Muscle of leg (tissue), 16 donors: ENCODE measurements at places on chromosomes 13 and 19. TPM values are rescaled to one million over a fixed set of nuclear protein-coding genes. Genes with fewer than 3 reads are reported as not detected.

DNA sequence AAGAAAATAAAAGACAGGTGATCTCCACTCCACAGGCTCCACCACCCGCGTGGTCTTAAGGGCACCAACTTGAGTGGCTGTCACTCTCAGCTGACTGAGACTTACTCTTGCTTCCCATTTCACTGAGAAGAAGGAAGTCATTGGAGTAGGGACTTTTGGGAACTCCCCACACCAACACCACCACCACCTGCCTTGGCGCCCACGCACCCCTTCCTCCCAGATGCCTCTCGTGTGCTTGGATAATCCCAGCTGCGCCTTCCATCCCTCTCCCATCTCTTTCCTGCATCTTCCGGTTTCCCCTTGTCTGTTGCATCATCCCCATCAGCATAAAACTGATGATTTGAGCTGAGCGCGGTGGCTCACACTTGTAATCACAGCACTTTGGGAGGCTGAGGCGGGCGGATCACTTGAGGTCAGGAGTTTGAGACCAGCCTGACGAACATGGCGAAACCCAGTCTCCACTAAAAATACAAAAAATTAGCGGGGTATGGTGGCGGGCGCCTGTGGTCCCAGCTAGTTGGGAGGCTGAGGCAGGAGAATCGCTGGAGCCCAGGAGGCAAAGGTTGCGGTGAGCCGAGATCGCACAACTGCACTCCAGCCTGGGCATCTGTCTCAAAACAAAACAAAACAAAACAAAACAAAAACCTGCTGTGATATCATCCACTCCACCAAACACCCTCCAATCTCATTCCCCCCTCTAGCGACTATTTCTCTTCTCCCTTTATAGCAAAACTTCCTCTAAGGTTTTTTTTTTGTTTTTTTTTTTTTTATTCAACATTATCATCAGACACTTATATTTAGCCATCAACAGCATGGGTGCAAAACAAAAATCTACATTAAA, 25.5 kb downstream of the AP2S1 start:
- no peaks in the 10 kb centered on the region for H3K27me3 ChIP-seq
- H3K4me3 ChIP-seq = no peak overlapping the region
- peak; percentile 41 for DNase-seq
- peaks cover 22% of the 10 kb centered on the region for H3K4me1 ChIP-seq
- no peaks in the 10 kb centered on the region for H3K36me3 ChIP-seq
- H3K27ac ChIP-seq = no peak overlapping the region

DNA sequence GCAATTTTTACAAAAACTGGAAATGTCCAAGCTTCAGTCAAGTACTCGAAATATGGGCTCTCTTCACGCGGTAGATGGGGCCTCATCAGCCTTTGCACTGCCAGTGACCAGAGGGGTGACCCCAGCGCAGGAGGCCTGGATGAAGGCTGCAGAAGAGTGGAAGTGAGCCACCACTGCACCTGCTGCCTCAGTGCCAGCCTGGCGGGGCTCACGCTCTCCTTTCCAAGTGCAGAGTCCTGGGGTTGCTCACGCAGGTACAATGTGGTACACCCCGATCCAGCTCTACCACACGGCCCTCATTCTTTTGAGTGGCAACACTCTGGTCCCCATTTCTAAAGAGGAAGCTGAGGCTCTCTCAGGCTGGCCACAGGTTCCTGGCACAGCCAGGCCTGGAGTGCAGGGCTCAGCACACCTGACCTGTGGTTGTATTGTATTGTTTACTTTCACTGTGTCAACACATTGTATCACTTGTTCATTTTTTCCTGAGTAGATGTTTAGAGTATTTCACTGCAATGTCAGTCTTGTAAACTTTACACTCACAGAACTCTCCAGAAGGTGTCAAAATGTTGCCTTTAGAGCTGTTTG, 97.3 kb upstream of the SOX1 start:
- H3K36me3 ChIP-seq = no peaks in the 10 kb centered on the region
- H3K4me3 ChIP-seq = no peak overlapping the region
- peaks cover 16% of the 10 kb centered on the region for H3K4me1 ChIP-seq
- H3K27me3 ChIP-seq = peaks cover 61% of the 10 kb centered on the region
- no peak overlapping the region for H3K27ac ChIP-seq

DNA sequence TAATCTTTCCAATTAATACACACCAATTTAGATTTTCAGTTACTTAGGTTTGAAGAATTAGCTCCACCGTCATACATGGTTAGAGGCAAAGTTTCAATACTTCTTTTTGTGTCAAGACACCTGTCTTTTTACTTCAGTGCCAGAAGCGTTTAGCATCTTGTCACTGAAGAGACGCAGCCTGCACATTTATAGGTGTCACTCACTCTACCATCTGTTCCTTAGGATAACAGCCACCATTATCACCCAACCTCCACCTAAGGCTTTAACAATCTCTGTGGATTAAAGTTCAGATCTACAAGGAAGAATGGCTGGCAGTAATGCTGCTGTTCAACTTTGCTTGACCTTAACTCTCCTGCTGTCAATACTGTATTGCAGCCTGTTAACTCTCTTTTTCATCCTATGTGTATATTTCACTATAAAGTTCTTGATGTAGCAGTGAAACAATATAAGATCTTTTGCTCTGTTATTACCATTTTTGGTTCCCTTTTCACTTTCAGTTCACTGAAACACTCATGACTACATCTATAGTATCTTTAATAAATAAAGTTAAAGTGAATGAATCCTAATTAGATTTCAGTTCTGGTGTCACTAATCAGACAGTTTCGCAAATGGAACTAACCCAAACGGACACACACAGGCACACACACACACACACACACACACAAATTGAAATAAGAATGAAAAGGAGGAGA, 435.6 kb downstream of the PCDH9 start:
- no peak overlapping the region for H3K27ac ChIP-seq
- H3K36me3 ChIP-seq = no peaks in the 10 kb centered on the region
- no peak overlapping the region for H3K4me3 ChIP-seq
- H3K27me3 ChIP-seq = no peaks in the 10 kb centered on the region
- H3K4me1 ChIP-seq = no peaks in the 10 kb centered on the region
- DNase-seq = no peak

DNA sequence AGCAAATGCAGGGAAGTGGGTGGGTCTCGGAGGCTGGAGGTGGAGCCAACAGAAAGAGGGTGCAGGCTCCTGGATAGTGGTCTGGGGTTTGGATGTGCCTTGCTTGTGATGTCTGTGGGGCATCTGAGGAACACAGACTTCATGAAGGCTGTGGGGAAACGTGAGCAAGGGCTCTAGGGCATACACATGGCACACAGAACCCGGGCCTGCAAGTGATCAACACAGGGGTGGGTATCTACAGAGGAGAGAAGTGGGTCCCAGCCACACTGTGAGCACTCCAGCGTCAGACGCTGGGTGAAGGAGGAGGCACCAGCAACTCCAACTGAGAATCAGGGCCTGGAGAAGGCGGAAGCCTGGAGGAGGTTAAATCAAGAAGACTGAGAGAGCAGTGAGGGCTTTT, 5.4 kb upstream of the UBE2M start:
- H3K4me1 ChIP-seq = peaks cover 29% of the 10 kb centered on the region
- DNase-seq = no peak
- H3K36me3 ChIP-seq = peaks cover 12% of the 10 kb centered on the region

- no peak for DNase-seq
These were observed 796.7 kb downstream of the UQCRFS1 start for GRCh38 chr19:28416245-28416644.

DNA sequence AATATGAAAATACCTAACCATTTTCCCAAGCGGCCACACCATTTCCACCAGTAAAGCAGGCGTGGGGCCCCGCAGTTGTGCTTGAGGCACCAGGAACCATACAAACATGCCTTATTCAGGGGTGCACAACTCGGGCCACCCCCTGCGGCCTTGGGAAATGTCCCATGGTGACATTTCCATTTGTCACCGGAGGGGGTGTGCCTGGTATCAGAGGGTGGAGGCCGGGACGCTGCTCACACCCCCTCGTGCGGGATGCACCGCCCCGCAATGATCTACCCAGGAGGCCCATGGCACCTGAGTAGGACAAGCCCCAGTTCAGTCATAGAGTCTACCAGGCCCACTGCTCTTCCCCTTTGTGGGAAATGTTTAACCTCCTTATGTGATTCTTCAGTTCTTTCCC, 218.8 kb downstream of the TEX29 start:
- H3K4me1 ChIP-seq = no peaks in the 10 kb centered on the region
- H3K36me3 ChIP-seq = no peaks in the 10 kb centered on the region
- no peak for DNase-seq
- peaks cover 70% of the 10 kb centered on the region for H3K27me3 ChIP-seq

GRCh38 chr19:33048806-33049676, 15.6 kb downstream of the RHPN2 start:
- H3K27me3 ChIP-seq = no peaks in the 10 kb centered on the region
- no peak for DNase-seq
- H3K4me3 ChIP-seq = no peak overlapping the region
- no peaks in the 10 kb centered on the region for H3K36me3 ChIP-seq
- no peaks in the 10 kb centered on the region for H3K4me1 ChIP-seq

- no peak overlapping the region for H3K27ac ChIP-seq
- DNase-seq = no peak
- H3K27me3 ChIP-seq = no peaks in the 10 kb centered on the region
- no peaks in the 10 kb centered on the region for H3K4me1 ChIP-seq
- H3K36me3 ChIP-seq = no peaks in the 10 kb centered on the region
These were observed 22.8 kb downstream of the ATP8A2 start for GRCh38 chr13:25394402-25395060.

DNA sequence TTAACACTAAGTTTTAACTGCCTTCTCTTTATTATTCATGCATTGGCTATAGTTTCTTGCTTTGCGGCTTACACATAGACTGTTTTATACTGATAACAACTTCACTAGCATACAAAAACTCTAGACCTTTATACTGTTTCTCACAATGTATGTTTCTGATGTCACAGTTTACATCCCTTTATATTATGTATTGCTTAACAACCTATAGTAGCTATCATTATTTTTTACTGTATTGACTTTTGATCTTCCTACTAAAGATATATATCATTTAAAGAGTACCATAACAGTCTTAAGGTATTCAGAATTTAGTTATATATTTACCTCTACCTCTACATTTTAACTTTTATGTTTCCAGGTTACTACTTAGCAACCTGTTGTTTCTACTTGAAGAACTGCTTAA, 543.3 kb upstream of the ARGLU1 start:
- no peak for DNase-seq
- H3K27me3 ChIP-seq = no peaks in the 10 kb centered on the region
- no peak overlapping the region for H3K4me3 ChIP-seq
- no peak overlapping the region for H3K27ac ChIP-seq
- H3K36me3 ChIP-seq = no peaks in the 10 kb centered on the region
- no peaks in the 10 kb centered on the region for H3K4me1 ChIP-seq

- no peaks in the 10 kb centered on the region for H3K27me3 ChIP-seq
- peaks cover 6% of the 10 kb centered on the region for H3K4me1 ChIP-seq
- peak overlapping the region; percentile 62 for H3K27ac ChIP-seq
- peaks cover 35% of the 10 kb centered on the region for H3K36me3 ChIP-seq
These were observed 44.7 kb upstream of the GPI start for GRCh38 chr19:34320277-34320676.

DNA sequence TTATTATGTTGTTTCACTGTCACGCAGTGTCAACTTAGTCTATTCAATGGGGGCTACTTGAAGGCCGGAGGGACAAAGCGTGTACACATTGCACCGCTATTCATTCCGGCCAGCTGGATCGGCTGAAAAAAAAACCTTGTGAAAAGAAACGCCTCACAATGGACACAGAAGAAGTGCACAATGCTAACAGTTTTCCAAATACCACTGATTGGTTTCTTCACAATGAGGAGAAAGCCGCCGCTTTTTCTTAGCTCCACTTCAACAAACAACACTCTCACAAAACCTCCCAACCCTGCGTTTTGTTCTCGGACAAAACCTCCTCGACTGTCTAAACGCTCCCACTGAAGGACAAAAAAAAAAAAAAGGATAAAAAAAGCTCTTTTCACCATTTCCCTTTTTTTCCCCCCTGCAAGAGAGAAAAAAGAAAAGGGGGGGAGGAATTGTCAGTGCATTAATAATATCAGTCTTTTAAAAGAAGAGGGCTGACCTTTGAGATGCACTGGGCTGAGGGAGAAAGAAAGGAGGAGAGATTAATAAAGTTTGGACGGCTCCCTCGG, 5.4 kb downstream of the SOX21 start:
- H3K4me3 ChIP-seq = no peak overlapping the region
- no peak overlapping the region for H3K27ac ChIP-seq
- H3K27me3 ChIP-seq = peaks cover 83% of the 10 kb centered on the region

DNA sequence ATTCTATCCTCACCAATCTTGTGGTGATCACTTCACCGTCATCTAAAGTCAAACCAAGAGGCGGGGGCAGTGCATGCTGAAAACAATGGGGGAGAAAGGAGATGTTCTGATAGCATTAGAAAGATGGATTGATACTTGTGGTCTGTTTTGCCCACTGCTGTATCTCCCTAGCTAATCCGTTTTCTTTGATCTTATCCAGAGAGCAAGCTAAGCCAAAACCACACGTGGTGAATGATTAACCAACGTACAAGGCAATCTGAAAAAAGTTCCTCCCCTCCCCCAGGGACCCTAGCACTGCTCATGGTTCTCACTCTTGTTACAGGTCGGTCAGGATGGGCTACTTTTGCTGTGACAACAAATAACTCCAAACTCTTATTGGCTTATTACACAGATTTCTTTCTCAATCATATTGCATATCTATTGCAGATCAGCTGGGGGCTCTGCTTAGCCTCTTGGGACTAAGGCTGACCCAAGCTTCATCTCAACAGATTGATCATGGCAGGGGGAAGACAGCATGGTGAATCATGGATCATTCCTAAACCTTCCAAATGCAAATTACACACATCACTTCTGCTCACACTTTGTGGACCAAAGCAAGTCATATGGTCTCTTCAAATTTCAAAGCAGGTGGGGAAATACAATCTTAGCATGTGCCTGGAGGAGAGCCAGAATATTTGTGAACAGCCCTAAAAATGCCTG, 11.9 kb upstream of the C13orf42 start:
- no peaks in the 10 kb centered on the region for H3K4me1 ChIP-seq
- H3K27me3 ChIP-seq = no peaks in the 10 kb centered on the region
- peak; percentile 28 for DNase-seq
- H3K27ac ChIP-seq = no peak overlapping the region

GRCh38 chr13:34696296-34696695, 245.8 kb upstream of the NBEA start:
- H3K36me3 ChIP-seq = no peaks in the 10 kb centered on the region
- H3K27me3 ChIP-seq = no peaks in the 10 kb centered on the region
- no peak overlapping the region for H3K27ac ChIP-seq
- no peak for DNase-seq
- no peaks in the 10 kb centered on the region for H3K4me1 ChIP-seq
- no peak overlapping the region for H3K4me3 ChIP-seq

The EFNB2 gene
- 13.9 TPM for total RNA-seq

The NEK5 gene
- total RNA-seq = 0.44 TPM

The ZNF432 gene
- 11.0 TPM for total RNA-seq

The TYROBP gene
- 18.0 TPM for total RNA-seq

The PLIN5 gene
- 2.3 TPM for total RNA-seq

The LRP3 gene
- 20.8 TPM for total RNA-seq

The AP3D1 gene
- total RNA-seq = 34.5 TPM
